ENCODE measurements at places on chromosomes 2 and 18. TPM values are rescaled to one million over a fixed set of nuclear protein-coding genes. Genes with fewer than 3 reads are reported as not detected.

The FMNL2 gene
- total RNA-seq: 45.5 TPM

The SAG gene
- total RNA-seq: not detected

The KCNE4 gene
- total RNA-seq: not detected

GRCh38 chr18:7482342-7482741 lies 84.8 kb upstream of the PTPRM start:
- no peaks in the 10 kb centered on the region for H3K36me3 ChIP-seq
- H3K4me1 ChIP-seq: peaks cover 3% of the 10 kb centered on the region
- no peaks in the 10 kb centered on the region for H3K27me3 ChIP-seq

- peaks cover 18% of the 10 kb centered on the region for H3K36me3 ChIP-seq
- H3K4me1 ChIP-seq: no peaks in the 10 kb centered on the region
- no peak overlapping the region for H3K4me3 ChIP-seq
- DNase-seq: no peak
Measured at GRCh38 chr2:121159291-121160071, 125.5 kb downstream of the TFCP2L1 start.

DNA sequence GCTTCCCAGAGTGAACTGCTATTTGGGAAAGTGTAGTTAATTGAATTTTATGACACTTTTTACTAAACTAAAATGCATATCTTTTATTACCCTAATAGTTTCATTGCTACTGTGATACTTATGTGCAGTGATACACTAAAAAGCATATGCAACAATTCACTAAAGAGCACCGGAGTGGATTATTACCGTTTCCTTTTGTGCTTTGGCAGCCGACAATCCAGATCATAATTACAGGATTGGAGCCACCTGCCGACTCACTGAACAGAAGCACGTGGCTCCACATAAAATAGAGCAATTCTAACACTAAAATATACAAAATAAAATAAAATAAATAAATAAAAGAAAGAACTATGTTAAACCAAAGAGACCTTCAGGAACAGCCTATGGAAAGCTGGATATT lies 583.4 kb downstream of the NRXN1 start:
- peaks cover 22% of the 10 kb centered on the region for H3K4me1 ChIP-seq
- no peaks in the 10 kb centered on the region for H3K27me3 ChIP-seq
- no peak overlapping the region for H3K27ac ChIP-seq

Data from WTC11 (cell line).